Mesothelial cell of epicardium (in vitro differentiated cells): ENCODE measurements at places on chromosomes 2 and 18. TPM values are rescaled to one million over a fixed set of nuclear protein-coding genes. Genes with fewer than 3 reads are reported as not detected.

DNA sequence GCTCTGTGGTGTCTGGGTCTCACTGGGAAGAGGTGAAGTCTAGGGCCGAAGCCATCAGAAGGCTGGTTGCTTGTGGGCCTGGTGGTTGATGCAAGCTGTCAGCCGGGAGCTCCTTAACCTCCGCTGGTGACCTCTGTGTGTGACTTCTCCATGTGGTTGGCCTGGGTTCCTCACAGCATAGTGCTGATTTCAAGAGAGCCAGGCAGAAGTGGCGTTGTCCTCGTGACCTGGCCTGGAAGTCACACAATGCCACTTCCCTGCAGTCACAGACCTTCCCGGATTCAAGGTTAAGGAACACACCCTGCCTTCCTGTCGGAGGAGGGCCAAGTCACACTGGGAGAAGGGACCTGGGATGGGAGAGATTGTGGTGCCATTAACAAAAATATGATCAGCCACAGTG lies 303.7 kb upstream of the HS6ST1 start:
- H3K4me1 ChIP-seq: peaks cover 27% of the 10 kb centered on the region
- H3K27ac ChIP-seq: no peak overlapping the region
- H3K4me3 ChIP-seq: no peak overlapping the region
- DNase-seq: no peak

DNA sequence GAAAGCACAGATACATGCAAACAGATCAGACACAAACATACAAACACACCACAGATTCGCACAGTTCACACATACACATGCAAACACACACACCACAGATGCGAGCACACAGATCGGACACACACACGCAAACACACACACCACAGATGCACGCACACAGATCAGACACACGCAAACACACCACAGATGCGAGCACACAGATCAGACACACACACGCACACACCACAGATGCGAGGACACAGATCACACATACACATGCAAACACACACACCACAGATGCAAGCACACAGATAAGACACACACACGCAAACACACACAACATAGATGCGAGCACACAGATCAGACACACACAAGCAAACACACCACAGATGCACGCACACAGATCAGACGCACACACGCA lies 149.0 kb downstream of the PXDN start:
- DNase-seq: no peak
- H3K27ac ChIP-seq: no peak overlapping the region
- no peaks in the 10 kb centered on the region for H3K27me3 ChIP-seq
- no peaks in the 10 kb centered on the region for H3K36me3 ChIP-seq

- DNase-seq: no peak
- H3K27ac ChIP-seq: peak overlapping the region; percentile 77
- no peak overlapping the region for H3K4me3 ChIP-seq
- H3K36me3 ChIP-seq: no peaks in the 10 kb centered on the region
- H3K27me3 ChIP-seq: no peaks in the 10 kb centered on the region
Observed at GRCh38 chr18:29154196-29154757, 977.3 kb upstream of the CDH2 start.

DNA sequence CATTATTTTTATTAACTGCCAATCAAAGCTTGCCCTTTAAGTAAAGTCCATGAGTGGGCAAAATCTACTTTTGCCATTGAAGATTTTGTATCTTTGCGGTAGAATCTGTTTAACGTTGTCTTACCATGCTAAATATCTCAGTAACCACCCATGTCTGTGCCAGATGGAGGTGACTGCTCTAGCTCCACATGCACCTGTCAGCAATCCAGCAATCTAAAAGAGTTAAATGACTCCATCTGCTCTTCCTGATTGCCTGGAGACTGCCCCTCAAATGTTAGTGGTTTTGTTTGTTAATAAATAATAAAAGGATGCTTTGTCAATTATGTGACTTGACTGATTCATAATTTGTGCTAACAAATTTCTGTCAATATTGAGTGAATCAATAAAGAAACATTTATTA lies 141.7 kb downstream of the RBM43 start:
- no peaks in the 10 kb centered on the region for H3K4me1 ChIP-seq
- H3K27me3 ChIP-seq: no peaks in the 10 kb centered on the region
- no peak for DNase-seq
- H3K4me3 ChIP-seq: no peak overlapping the region
- H3K36me3 ChIP-seq: peaks cover 5% of the 10 kb centered on the region
- H3K27ac ChIP-seq: no peak overlapping the region

GRCh38 chr2:16813593-16813992 lies 148.0 kb upstream of the CYRIA start:
- no peak overlapping the region for H3K4me3 ChIP-seq
- no peak for DNase-seq
- H3K4me1 ChIP-seq: no peaks in the 10 kb centered on the region
- H3K27ac ChIP-seq: no peak overlapping the region
- no peaks in the 10 kb centered on the region for H3K27me3 ChIP-seq

GRCh38 chr2:69470911-69471310 lies 33.7 kb upstream of the NFU1 start:
- no peak overlapping the region for H3K4me3 ChIP-seq
- no peak for DNase-seq
- no peaks in the 10 kb centered on the region for H3K27me3 ChIP-seq
- H3K4me1 ChIP-seq: peaks cover 19% of the 10 kb centered on the region
- H3K36me3 ChIP-seq: peaks cover 6% of the 10 kb centered on the region
- H3K27ac ChIP-seq: no peak overlapping the region

GRCh38 chr18:30970196-30970816 lies 72.2 kb downstream of the DSC3 start:
- no peaks in the 10 kb centered on the region for H3K36me3 ChIP-seq
- no peak for DNase-seq
- H3K27me3 ChIP-seq: no peaks in the 10 kb centered on the region
- H3K4me3 ChIP-seq: no peak overlapping the region
- peaks cover 12% of the 10 kb centered on the region for H3K4me1 ChIP-seq

The DSC3 gene
- 29.1 to 32.6 TPM (median 30.9 TPM) in 3 replicates for total RNA-seq

The SPP2 gene
- total RNA-seq: not detected in 3 replicates

The FBXO15 gene
- total RNA-seq: 1.6 to 2.3 TPM (median 2.2 TPM) in 3 replicates

DNA sequence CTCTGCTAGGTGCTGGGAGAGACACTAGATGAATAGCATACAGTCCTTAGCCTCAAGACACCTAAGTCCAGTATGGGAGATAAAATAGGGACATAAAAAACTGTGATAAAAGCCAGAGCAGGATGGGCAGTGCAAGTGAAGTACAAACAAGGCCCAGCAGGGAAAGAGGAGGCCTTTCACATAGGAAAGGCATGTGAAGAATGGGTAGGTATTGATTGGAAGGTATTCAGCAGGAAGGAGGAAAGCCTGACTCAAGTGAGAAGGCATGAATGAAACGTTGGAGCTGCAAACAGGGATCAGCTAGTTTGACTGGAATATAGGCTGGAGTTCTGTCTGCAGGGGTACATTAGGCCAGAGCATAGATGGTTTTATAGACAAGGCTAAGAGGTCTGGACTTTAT lies 11.0 kb upstream of the CXCR4 start:
- no peak overlapping the region for H3K27ac ChIP-seq
- no peaks in the 10 kb centered on the region for H3K4me1 ChIP-seq
- no peak overlapping the region for H3K4me3 ChIP-seq

DNA sequence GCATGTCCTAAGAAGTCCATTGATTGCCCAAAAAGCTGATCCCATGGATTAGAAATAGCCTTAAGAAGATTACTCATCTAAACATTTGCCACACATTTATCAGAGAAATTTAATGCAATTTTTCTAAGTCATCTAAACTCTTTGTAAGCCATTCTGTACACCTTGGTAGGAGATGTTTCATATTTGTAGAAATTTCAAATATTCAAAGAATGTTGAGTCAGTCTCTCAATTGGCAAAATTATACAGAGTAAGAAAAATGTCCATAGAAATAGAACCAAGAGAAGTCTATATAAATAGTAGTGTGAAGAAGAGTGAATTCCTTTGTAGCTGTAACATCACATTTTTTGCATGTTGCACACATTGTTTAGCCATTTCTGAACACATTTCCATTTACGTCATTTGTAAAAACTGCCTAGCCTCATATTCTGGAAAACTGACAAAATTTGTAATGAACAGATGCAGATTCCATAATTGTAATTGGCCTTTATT lies 128.6 kb downstream of the MSTN start:
- no peaks in the 10 kb centered on the region for H3K36me3 ChIP-seq
- no peak overlapping the region for H3K4me3 ChIP-seq
- no peak for DNase-seq
- no peaks in the 10 kb centered on the region for H3K27me3 ChIP-seq
- H3K27ac ChIP-seq: no peak overlapping the region

- peaks cover 1% of the 10 kb centered on the region for H3K36me3 ChIP-seq
- H3K27me3 ChIP-seq: no peaks in the 10 kb centered on the region
- H3K4me1 ChIP-seq: peaks cover 24% of the 10 kb centered on the region
Observed at GRCh38 chr2:190698895-190699294, 50.0 kb downstream of the NAB1 start.

The ABCG5 gene
- total RNA-seq: not detected in 3 replicates

- H3K27me3 ChIP-seq: peaks cover 20% of the 10 kb centered on the region
- H3K27ac ChIP-seq: no peak overlapping the region
- H3K36me3 ChIP-seq: no peaks in the 10 kb centered on the region
- no peak for DNase-seq
- no peak overlapping the region for H3K4me3 ChIP-seq
- peaks cover 8% of the 10 kb centered on the region for H3K4me1 ChIP-seq
Observed at GRCh38 chr18:4441098-4441497, 14.0 kb downstream of the DLGAP1 start.

GRCh38 chr2:165572151-165572550 lies 102.7 kb downstream of the CSRNP3 start:
- DNase-seq: no peak
- H3K4me1 ChIP-seq: peaks cover 56% of the 10 kb centered on the region
- H3K4me3 ChIP-seq: peak overlapping the region; percentile 22
- H3K27ac ChIP-seq: peak overlapping the region; percentile 88
- H3K36me3 ChIP-seq: no peaks in the 10 kb centered on the region
- H3K27me3 ChIP-seq: no peaks in the 10 kb centered on the region

GRCh38 chr2:16162491-16163040 lies 222.2 kb downstream of the MYCN start:
- no peak for DNase-seq
- peaks cover 2% of the 10 kb centered on the region for H3K4me1 ChIP-seq
- no peaks in the 10 kb centered on the region for H3K36me3 ChIP-seq
- H3K27me3 ChIP-seq: peaks cover 5% of the 10 kb centered on the region
- no peak overlapping the region for H3K4me3 ChIP-seq
- H3K27ac ChIP-seq: no peak overlapping the region

DNA sequence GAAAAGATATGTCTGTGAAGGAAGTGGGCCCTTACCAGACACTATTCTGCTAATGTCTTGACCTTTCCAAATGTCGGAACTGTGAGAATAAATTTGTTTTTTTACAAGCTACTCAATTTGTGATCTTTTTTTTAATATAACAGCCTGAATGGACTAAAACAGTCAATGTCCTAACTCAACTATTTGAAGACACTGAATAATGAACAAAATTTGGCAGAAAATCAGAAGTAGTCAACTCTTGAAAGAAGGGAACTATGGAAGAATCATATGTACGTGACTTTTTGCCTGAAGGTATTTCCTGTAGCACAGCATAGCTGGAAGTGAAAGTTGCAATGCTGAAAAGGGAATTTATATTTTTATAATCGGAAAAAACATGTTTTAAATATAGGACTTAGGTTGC lies 351.8 kb upstream of the TFPI start:
- H3K36me3 ChIP-seq: peaks cover 2% of the 10 kb centered on the region
- no peak overlapping the region for H3K4me3 ChIP-seq
- H3K27me3 ChIP-seq: no peaks in the 10 kb centered on the region
- H3K27ac ChIP-seq: no peak overlapping the region
- DNase-seq: no peak
- peaks cover 8% of the 10 kb centered on the region for H3K4me1 ChIP-seq

DNA sequence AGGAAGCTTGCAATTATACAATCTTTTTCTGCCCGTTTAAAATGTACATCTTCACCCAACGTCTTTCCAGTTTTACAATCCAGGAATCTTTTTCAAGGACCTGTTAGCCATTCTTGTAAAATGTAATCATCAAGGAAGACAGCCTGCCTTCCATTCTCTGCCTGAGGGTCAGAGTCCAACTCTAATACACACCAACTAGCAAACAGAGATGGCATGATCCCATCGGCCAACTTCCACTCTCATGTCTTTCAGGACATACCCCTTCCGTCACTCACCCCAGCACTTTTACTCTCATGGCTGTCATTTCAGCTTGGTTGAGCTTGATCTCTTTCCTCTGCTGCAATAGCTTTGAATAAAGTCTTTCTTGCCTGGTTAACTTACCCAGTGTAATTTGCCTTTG lies 172.5 kb upstream of the NETO1 start:
- no peak overlapping the region for H3K4me3 ChIP-seq
- no peak for DNase-seq
- H3K4me1 ChIP-seq: no peaks in the 10 kb centered on the region
- no peak overlapping the region for H3K27ac ChIP-seq
- H3K36me3 ChIP-seq: no peaks in the 10 kb centered on the region

The NEU2 gene
- not detected in 3 replicates for total RNA-seq

The PIEZO2 gene
- 36.7 to 43.7 TPM (median 40.9 TPM) in 3 replicates for total RNA-seq

The GPBAR1 gene
- 0.55 to 0.93 TPM (median 0.78 TPM) in 3 replicates for total RNA-seq

GRCh38 chr2:7118606-7119131 lies 201.5 kb downstream of the RNF144A start:
- peaks cover 5% of the 10 kb centered on the region for H3K27me3 ChIP-seq
- no peak for DNase-seq
- peaks cover 6% of the 10 kb centered on the region for H3K36me3 ChIP-seq
- H3K4me1 ChIP-seq: no peaks in the 10 kb centered on the region
- no peak overlapping the region for H3K4me3 ChIP-seq

GRCh38 chr2:181444654-181445053 lies 12.5 kb upstream of the ITGA4 start:
- no peaks in the 10 kb centered on the region for H3K36me3 ChIP-seq
- H3K4me1 ChIP-seq: no peaks in the 10 kb centered on the region

- no peaks in the 10 kb centered on the region for H3K27me3 ChIP-seq
- H3K4me1 ChIP-seq: peaks cover 66% of the 10 kb centered on the region
- H3K4me3 ChIP-seq: no peak overlapping the region
- peak overlapping the region; percentile 80 for H3K27ac ChIP-seq
Observed at GRCh38 chr2:101762451-101763171, 65.1 kb downstream of the MAP4K4 start.

DNA sequence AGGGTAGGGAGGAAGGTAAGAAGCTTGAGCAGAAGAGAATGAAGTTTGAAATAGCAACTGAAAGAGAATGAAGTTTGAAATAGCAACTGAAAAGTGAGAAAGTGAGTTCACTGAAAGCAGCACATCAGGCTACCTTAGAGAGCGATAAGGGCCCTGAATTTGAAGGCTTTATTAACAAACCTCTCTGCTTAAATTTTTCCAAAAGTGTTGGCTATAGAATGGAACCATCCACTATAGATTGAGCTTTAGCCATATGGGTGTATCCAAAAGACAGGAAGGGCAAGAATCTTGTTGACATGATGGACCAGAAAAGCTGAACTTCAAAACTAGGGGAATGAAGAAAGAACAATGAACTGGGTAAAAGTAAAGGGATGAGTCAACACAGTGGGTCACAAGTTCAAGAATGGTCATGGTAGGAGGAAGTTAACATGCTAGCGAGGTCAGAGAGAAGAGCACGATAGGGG lies 122.5 kb downstream of the ASXL3 start:
- H3K4me3 ChIP-seq: no peak overlapping the region
- peaks cover 6% of the 10 kb centered on the region for H3K4me1 ChIP-seq
- no peaks in the 10 kb centered on the region for H3K27me3 ChIP-seq
- H3K36me3 ChIP-seq: peaks cover 15% of the 10 kb centered on the region
- DNase-seq: no peak
- no peak overlapping the region for H3K27ac ChIP-seq

GRCh38 chr2:235569837-235570236 lies 76.0 kb downstream of the AGAP1 start:
- no peak for DNase-seq
- H3K4me3 ChIP-seq: no peak overlapping the region
- H3K36me3 ChIP-seq: peaks cover 8% of the 10 kb centered on the region

- no peaks in the 10 kb centered on the region for H3K4me1 ChIP-seq
- no peak for DNase-seq
- H3K4me3 ChIP-seq: no peak overlapping the region
- no peaks in the 10 kb centered on the region for H3K36me3 ChIP-seq
- peaks cover 3% of the 10 kb centered on the region for H3K27me3 ChIP-seq
Observed at GRCh38 chr2:165328272-165328671, 89.1 kb downstream of the SCN2A start.

The ZNF396 gene
- total RNA-seq: 1.2 to 1.8 TPM (median 1.6 TPM) in 3 replicates
